Hematopoietic multipotent progenitor cell (in vitro differentiated cells): ENCODE measurements at places on chromosomes 16 and 17. TPM values are rescaled to one million over a fixed set of nuclear protein-coding genes. Genes with fewer than 3 reads are reported as not detected.

DNA sequence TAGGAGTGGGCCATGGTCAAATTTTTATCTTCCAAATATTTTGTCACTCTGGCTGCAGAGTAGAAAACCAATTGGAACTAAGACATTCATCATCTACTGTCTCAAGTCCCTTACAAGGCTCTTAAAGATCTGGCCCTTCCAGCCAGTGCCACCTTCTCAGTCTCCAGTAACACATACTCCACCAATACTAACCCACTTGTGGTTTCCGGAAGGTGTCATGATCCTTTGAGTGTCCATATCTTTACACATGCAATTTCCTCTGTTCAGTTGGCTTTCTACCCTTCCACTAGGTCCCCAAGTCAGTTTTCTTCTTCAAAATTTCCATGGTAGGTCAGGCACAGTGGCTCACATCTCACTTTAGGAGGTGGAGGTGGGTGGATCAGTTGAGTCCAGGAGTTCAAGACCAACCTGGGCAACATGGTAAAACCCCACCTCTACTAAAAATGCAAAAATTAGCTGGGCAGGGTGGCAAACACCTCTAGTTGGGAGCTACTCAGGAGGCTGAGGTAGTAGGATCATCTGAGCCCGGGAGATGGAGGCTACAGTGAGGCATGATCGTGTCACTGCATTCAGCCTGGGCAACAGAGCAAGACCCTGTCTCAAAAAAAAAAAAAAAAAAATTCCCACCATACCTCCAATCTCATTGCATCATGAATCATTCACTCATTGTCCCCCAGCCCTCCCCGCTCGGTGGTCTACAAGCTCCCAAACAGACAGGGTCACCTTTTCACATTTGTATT lies 6.0 kb upstream of the GRB2 start:
- DNase-seq: no peak

- no peak for DNase-seq
Observed at GRCh38 chr17:45222289-45222995, 757 bp downstream of the FMNL1 start.

- no peak for DNase-seq
Observed at GRCh38 chr16:53597776-53598175, 94.8 kb upstream of the AKTIP start.

DNA sequence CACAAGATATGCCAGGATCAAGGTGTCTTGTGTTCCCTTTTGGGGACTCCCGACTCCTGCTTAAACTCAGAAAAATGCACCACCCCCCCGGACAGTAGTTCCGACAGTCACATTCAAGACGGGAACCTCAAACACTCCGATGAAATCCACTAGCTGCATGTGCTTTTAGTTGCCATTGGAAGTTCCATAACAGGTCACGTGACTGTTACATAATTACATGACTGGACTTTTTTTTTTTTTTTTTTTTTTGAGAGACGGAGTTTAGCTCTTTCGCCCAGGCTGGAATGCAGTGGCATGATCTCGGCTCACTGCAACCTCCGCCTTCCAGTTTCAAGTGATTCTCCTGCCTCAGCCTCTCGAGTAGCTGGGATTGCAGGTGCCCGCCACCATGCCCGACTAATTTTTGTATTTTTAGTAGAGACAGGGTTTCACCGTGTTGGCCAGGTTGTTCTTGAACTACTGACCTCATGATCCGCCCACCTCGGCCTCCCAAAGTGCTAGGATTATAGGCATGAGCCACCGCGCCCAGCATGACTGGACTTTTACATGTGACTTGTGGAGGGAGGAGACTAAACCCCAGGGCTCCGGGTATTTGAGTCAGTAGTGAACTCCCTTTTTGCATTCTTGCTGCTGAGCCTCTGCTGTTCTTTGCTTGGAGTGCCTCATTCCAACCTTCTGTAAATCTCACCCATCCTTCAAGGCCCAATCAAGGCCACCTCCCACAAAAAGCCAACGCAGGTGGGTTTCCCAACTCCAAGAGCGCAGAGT lies 1.6 kb downstream of the SIRT7 start:
- no peak for DNase-seq

- DNase-seq: peak; percentile 30
Observed at GRCh38 chr16:8931859-8932258, 31.8 kb downstream of the USP7 start.

The UTS2R gene
- not detected for total RNA-seq

The SAMD14 gene
- 1.1 TPM for total RNA-seq

The AANAT gene
- under 0.01 TPM for total RNA-seq
